ENCODE measurements at places on chromosomes 5 and 9. TPM values are rescaled to one million over a fixed set of nuclear protein-coding genes. Genes with fewer than 3 reads are reported as not detected.

DNA sequence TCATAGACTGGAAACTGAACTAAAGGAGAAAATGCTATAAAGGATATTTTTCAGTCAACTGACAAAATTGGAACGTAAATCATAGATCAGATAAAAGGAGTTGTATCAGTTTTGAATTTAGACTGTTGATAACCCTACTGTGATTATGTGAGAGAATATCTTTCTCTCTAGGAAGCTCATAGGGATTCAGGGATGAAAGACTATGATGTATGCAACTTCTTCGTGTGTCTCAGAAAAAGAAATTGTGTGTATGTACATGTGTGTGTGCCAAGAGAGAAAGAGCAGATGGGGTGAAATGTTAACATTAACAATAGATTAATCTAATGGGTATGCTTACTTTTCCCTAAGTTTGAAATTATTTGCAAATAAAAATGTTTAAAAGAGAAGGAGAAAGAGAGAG is 30.7 kb upstream of the C5orf58 start:
- no peak overlapping the region for H3K27ac ChIP-seq
- H3K4me3 ChIP-seq: no peak overlapping the region
- no peaks in the 10 kb centered on the region for H3K4me1 ChIP-seq
- peaks cover 4% of the 10 kb centered on the region for H3K27me3 ChIP-seq

Gene GPR21
- total RNA-seq: not detected

DNA sequence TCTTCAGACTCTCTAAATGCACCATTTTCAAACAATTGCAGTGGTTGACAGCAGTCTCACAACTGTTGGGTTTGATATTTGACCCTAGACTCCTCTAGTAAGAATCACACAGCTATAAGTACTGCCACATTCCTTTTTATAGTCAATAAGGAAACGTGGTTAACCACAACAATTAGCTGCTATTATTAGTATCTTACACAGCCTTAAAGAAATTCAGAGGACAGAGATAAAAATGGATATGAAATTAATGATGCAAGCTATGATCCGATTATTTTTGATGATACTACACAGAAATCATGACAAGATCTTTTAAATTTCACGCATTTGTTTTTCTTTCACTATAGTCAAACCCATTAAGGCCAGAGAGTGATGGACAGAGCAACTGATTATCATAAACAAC is 288.6 kb upstream of the C9orf72 start:
- H3K27me3 ChIP-seq: peaks cover 2% of the 10 kb centered on the region
- H3K27ac ChIP-seq: no peak overlapping the region
- no peak for DNase-seq
- no peak overlapping the region for H3K4me3 ChIP-seq

Gene PCDHA4
- total RNA-seq: not detected

Gene HK3
- 0.62 TPM for total RNA-seq

Data from activated CD4-positive, alpha-beta memory T cell treated with anti-CD3 and anti-CD28 coated beads for 36 hours (primary cell).